ENCODE measurements at places on chromosomes 16 and 17.
A peak's percentile ranks its signal among the peaks of the same experiment; 100 is the strongest.

DNA sequence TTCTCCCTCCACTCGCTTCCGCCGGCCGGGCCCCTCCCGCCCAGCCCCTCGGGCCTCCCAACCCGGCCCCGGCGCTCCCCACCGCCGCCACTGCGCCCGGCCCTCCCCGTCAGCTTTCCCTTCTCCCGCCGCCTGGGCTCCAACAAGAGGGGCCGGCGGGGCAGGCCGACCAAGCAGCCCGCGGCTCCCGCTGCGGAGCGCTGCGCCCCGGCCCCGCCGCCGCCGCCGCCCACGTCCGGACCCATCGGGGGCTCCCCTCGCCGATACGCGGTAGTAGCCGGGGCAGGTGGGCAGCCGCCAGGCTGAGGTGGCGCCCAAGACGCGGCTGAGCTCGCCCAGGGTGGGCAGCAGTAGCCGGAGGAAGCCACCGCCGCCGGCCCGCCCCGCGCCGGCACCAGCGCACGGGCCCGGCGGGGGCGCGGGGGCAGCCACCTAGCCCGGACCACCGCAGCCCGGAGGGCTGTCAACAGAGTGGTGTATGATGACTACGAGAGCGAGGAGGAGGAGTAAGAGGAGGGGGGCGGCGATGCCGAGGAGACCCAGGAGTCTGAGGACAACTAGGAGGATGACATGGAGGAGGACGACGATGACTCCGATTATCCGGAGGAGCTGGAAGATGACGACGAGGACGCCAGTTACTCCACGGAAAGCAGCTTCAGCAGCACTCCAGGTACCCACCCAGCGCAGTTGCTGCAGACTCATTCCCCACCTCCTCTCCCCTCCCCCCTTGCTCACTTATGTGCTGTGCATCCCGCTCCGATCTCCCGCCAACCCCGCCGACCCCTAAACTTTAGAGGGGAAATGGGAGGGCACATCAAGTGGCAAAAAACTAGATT, 498 bp downstream of the LRRC37B start:
- DNase-seq = peak; percentile 35

DNA sequence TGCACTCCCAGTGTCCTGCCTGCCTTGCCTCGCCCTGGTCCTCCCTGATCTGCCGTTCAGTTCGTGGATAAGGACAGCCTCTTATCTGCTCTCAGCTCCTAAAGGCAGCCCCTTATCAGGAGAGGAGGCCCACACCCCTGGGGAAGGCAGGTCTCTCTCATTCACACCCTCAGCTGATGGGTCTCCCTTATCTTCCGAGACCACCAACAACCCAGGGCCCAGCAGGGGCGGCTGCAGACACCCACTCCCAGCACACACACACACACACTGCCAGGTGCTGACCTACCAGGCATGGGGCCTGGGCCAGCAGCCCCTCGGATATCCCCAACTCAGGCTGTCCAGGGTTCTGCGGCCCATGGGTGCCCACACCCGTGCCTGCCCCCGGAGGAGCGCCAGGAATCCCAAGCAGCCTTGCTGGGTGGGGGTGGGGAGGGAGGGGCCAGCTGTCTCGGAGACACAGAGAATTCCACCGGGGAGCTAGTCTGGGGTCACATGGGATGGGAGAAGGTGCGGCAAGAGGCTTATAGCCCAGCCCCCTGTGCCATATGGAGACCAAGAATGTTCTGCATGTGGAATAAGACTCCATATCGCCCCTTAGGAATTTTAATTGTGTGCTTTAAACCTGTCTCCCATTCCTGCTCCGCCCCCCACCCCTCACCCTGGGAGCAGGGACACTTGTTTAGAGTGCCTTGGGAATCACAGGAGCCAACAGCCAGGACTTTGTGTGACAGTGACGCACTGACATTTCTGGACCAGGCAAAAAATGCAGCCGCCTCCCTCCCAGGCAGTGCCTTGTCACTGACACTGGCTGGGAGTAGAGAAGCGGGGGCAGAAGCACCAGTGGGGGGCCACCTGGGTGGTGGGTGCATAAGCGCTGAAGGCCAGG, 41.9 kb upstream of the EMP2 start:
- DNase-seq = no peak

- no peak for DNase-seq
Measured at GRCh38 chr16:85258629-85259028, 146.4 kb upstream of the CIBAR2 start.

DNA sequence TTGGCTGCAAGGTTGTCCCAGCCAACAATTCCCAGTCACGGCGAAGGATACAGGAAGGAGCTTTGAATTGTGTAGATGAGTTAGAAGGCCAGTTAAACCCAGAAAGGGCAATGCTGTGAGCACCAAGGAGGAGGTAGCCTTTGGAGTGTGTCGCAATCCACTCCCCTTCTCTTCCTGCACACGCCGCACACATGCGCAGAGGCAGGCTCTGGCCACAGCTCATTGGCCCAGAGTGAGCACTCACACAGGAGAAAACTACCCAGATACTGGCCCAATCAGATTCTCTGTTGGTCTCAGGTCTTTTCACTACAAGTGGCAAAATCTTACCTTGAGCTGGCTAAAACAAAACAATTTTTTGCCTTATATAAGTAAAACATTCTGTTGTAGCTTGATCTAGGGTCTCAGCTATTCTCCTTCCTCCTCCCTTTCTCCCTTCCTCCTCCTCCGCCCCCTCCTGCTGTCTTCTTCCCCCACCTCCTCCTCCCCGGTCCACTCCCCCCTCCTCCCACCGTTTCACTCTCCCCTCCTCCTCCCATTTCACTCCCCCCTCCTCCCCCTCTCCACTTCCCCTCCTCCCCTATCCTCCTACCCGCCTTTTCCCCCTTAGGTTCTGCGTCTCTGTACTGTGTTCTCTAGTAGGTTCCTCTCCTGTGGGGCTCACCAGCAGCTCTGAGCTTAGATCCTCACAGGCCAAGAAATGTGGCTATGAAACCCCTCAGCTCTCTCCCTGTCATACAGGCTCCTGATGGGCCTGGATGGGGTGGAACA, 344.9 kb downstream of the CPPED1 start:
- DNase-seq = peak; percentile 20

GRCh38 chr16:86059253-86060171, 160.6 kb downstream of the IRF8 start:
- peak; percentile 5 for DNase-seq

- no peak for DNase-seq
Measured at GRCh38 chr16:1450218-1450617, 5.9 kb upstream of the CCDC154 start.

GRCh38 chr16:22648141-22648540, 137.4 kb downstream of the NPIPB5 start:
- no peak for DNase-seq

GRCh38 chr17:8397636-8398035, at the start of gene RNF222:
TSS of gene RNF222 (minus strand) at chr17:8397827. CDS start at chr17:8393461, 4,366 bp downstream.
- DNase-seq = no peak
